ENCODE measurements at places on chromosomes 11 and 22.

DNA sequence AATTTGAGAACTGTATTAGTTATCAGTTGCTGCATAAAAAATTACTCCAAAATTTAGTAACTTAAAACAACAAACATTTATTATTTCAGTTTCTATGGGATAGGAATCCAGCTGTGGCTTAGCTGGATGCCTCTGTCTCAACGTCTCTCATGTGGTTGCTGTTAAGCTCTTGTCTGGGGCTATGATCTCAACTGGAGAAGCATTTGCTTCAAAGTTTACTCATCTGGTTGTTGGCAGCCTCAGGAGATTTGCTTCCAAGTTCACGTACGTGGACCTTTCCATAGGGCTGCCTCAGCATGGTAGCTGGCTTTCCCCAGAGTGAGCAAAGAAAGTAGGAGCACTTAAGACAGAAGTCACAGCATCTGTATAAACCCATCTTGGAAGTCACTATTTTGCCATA lies 144.9 kb upstream of the SESN3 start:
- peak; percentile 98 for DNase-seq

GRCh38 chr22:21102659-21103267 lies 57.0 kb downstream of the LRRC74B start:
- peak; percentile 55 for DNase-seq

DNA sequence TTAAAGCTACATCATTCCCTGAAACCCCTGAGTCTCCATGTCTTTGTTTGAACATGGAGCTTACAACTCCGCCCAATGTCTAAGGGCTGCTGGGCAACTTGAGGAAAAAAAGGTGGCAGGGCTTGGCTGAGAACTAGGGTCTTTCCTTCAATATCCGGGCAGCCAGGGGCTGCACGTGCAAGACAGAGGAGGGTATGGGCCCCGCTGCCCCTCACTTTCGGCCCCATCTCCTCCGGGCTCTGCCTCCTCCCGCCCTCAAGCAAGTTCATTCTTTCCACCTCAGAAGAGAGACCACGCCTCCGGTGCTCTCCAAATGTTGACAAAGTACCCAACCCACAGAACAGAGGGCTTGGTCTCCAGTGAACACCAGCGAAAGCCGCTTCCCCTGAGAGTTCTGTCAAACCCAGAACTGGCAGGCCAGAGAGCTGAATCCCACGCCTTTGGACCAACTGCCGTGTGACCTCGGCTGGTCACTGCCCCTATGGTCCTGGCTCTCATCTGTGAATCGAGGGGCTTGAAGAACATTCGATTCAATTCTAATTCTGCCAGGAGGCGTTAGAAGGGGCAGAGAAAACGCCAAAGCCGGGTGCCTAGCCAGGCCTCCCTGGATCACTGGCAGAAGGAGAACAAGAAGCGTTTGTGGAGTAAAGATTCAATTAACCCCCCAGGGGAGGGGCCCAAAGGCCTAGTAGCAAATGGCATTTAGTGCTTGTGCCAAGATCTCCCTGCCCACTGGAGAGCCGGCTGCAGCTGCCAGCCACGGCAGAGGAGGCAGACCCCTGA lies 7.3 kb downstream of the PDGFB start:
- DNase-seq, result no peak

DNA sequence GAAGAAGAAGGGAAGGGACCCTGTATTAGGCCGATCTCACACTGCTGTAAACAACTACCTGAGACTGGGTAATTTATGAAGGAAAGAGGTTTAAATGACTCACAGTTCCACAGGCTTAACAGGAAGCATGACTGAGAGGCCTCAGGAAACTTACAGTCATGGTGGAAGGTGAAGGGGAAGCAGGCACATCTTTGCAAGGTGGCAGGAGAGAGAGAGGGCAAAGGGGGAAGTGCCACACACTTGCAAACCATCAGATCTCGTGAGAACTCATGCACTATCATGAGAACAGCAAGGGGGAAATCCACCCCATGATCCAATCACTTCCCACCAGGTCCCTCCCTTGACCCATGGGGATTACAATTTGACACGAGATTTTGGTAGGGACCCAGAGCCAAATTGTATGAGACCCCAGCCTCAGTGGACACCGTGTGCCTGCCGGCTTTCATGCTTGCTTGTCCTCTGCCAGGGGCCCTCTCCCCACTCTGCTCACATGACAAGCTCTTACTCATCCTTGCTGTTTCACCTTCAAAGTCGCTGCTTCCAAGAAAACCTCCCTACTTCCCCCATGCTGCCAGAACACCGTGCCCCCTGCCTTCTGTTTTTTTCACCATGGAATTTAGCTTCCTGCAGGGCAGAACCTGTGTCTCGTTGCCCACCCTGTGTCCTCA lies 23.3 kb upstream of the PPFIA1 start:
- no peak for DNase-seq

GRCh38 chr11:6927030-6927617 lies 898 bp downstream of the ZNF215 start:
- DNase-seq, result no peak

DNA sequence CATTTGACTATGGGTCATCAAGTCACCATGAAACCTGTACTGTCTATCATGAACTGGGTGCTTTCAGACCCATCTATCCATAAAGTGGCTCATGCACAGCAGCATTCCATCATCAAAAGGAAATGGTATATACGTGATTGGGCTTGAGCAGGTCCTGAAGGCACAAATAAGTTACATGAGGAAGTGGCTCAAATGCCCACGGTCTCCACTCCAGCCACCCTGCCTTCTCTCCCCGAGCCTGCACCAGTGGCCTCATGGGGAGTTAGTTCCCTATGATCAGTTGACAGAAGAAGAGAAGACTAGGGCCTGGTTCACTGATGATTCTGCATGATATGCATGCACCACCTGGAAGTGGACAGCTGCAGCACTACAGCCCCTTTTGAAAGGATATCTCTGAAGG lies 312.5 kb downstream of the TENM4 start:
- DNase-seq, result no peak
